ENCODE measurements at places on chromosomes 2 and 18.

DNA sequence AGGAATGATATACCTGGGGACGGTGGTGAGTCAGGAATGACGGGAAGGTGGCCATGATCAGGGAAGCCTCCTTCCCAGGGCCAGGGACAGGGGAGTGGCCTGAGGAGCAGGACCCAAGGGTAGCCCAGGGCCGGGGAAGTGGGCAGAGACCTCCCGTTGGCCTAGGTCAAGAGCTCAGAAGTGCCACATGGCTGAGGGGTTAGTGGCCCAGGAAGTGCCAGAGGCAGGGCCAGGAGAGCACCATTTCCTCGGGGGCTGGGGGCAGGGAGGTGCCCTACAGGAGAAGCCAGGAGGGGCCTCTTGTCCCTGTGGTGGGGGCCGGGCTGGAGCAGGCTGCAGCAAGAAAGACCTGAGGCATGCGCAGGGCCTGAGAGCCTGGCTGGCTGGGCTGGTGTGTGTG, 152.3 kb upstream of the ZSWIM2 start:
- DNase-seq, result no peak

DNA sequence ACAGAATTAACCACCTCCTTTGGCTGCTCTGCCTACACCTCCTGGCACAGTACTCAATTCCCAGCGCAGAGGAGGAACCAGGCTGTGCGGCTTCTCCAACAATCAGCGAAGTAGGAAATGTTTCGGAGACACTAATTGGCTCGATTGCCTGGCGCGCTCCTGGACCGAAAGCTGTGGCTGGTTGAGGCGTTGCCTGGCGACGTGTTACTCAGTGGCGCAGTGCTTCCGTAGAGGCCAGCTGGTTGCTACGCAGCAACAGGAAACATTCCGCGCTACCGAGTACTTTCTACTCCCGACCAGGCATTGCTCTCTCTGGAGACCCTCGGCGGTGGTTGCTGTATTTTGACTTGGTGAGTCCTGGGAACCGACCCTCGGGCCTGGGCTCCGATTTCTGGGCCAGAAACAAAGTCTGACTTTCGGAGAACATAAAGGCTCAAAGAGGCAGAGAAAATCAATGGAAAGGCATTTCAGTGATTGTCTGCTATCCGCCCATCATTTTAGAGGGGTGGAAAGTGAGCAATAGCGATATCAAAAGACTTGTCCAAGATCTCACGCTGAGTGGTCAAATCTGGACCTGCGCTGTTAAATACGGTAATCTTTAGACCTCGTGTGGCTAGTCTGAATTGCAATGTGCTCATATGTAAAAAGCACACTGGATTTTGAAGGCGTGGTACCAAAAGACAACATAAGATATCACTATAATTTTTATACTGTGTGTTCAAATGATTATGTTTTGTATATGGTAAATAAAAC, at the start of gene DNAH6:
Gene DNAH6, plus strand, starts transcription at position 265 of the 753 bp plus-strand sequence. CDS start 1,329 bp downstream, outside the sequence.
- peak; percentile 62 for DNase-seq

GRCh38 chr2:11366326-11366741, 21.9 kb upstream of the ROCK2 start:
- no peak for DNase-seq

DNA sequence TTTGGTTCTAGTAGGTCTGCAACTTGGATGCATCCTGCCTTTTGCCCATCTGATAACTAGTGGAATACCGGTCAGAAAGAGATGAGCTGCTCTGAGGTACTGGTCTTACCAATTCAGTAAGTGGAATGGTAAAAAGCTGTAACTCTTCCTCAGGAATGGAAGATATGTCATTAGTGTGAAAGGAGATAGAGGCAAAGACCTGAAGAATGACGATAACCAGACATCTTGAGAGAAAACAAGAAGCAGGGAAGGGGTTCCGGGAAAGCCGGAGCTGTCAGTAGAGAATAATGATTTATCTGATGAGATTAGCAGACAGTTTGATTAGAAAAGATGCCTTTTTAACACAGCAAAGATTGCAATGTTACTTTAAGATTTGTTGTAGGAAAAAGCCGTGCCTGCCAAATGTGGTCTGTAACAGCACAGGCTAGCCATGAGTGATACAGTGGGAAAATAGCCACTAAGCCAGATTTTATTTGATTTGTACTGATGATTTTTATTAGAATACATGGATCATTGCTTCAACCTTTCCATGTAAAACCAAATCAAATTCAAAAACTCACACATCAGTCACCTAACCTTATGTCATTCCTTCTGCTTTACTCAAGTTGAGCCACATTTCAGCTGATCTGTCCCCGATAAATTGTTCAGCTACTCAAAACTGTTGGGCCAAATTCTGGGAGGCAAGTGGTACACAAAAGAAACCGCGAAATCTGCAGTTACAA, 110.0 kb downstream of the TCF4 start:
- no peak for DNase-seq

GRCh38 chr2:85368921-85369320, 14.4 kb downstream of the ELMOD3 start:
- DNase-seq, result no peak

- DNase-seq, result no peak
Observed at GRCh38 chr18:51425475-51425874, 228.0 kb upstream of the MEX3C start.

DNA sequence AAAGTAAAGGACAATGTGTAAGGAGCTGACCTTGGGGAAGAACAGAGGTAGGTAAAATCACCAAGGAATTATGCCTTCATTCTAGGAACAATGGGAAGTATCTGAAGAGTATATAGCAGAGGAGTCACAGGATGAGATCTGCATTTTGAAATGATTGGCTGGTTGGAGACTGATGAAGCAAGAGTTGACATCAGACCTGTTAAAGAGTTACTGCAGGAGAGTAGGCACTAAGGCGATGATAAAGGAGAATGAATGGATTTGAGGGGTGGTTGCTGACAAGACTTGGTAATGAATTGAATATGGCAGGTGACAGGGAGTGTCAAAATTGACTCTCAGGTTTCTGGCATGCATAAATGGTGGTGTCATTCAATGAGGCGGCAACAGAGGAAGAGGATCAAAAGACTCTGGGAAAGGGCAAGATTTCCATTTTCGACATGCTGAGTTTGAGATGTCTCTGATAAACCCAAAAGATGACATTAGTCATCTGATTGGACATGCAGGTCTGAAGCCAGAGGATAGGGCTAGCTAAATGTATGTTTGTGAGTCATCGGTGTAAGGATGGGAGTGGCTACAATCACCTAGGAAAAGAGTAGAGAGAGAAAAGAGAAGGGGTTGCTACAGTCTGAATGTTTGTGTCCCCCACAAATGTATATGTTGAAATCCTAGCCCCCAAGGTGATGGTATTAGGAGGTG, 236.5 kb downstream of the DYM start:
- no peak for DNase-seq

DNA sequence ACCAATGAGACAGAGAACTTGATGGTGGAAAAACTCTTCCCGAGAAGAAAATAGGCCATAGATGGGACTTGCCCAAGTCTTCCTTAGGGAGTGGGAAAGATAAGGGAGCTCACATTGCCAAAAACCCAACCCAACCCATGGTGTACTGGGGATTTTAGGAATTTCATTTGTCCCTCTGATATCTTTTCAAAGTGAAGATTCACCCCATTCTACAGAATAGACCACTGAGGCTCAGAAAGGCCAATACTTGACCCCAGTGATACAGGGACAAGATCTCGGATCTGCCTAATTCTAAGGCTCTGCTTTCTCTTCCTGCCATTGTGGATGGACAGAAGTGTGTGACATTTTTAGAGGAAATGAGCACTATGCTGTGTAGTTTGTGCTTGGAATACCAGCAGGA, 159.0 kb downstream of the MYCN start:
- no peak for DNase-seq

DNA sequence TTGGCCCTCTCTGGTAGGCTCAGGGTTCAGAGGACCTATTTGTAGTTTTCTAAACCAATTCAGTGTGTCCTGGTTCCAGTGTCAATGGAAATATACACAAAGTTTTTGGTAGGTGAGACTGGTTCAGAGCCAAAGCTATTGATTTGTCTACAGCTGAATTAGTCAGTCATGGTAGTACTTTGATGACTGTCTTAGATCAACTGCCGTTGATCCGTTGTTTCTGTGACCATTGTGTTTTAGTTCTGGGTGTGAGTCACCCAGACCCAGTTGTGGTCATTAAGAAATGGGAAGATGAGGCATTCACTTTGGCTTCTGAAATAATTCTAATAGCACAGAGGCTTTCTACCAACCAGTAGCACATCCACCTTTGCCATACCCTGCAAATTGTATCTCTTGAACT, 16.0 kb upstream of the RPE start:
- no peak for DNase-seq

- DNase-seq, result no peak
Observed at GRCh38 chr2:26971911-26972786, 1.7 kb downstream of the MAPRE3 start.

DNA sequence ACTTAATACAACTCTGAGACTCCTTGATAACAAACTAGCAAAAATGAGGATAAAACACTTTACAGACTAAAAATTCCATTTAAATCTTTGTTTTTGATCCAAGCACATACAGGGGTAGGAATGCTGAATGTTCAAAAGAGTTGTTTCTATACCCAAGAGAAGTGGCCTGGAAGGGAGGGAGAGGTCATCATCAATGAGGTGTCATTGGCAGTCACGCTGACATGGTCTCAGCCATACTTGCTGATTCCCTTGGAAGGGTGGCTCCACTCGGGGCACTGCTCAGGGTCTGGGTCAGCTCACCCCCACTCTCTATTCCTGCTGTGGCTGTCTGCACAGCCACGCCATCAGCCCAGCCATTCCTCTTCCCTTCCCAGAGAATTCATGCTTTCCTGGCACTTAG, 105.2 kb upstream of the PELI1 start:
- no peak for DNase-seq

DNA sequence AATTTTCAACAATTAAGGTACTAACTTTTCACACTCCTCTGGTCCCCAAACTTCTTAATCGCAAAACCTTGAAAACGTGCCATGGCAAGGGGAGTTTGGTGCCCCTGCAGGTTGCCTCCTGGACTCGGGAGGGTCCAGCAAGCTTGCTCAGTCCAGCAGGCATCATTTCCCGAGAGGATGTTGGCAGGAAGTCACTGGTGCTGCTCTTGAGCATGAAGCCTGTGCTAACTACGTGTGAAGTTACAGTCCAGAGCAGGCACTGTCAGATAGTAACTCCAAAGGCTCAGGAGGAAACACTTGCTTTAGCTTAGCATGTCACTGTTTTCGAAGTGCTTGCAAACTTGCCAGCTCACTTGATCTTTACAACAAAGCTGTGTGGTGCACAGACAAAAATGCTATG, 215.4 kb downstream of the MYCN start:
- no peak for DNase-seq

DNA sequence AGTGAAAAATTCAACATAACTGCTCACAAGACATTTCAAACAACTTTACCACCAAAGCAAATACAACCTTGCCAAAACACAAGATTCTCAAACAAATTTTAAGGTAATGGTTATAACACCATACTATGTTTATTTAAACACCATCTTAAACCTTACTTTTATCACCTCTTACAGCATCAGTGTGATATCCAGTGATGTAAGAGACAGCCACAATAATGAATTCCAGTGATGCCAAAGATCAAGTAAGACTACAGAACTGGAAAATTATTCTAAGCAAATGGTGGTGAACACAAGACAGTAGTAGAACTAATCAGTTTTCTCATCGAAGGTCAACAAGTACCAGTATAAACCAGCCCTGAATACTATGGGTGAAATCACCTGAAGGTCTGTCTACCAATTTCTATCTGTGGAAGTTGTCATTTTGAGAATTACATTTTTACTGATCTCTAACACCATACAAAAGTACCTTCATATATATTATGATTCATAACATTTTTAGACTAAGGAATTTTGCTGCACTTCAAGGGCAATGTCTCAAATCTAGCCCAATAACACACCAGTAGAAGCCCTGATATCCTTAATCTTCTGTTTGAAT, 146.2 kb downstream of the RBMS1 start:
- DNase-seq, result no peak
